Right kidney (tissue), 9 donors: ENCODE measurements at places on chromosomes 12 and 14.
A peak's percentile ranks its signal among the peaks of the same experiment; 100 is the strongest.

GRCh38 chr12:13208533-13209435, 12.3 kb downstream of the EMP1 start:
- no peak for DNase-seq

- no peak for DNase-seq
Measured at GRCh38 chr12:16019136-16019535, 108.0 kb downstream of the DERA start.

DNA sequence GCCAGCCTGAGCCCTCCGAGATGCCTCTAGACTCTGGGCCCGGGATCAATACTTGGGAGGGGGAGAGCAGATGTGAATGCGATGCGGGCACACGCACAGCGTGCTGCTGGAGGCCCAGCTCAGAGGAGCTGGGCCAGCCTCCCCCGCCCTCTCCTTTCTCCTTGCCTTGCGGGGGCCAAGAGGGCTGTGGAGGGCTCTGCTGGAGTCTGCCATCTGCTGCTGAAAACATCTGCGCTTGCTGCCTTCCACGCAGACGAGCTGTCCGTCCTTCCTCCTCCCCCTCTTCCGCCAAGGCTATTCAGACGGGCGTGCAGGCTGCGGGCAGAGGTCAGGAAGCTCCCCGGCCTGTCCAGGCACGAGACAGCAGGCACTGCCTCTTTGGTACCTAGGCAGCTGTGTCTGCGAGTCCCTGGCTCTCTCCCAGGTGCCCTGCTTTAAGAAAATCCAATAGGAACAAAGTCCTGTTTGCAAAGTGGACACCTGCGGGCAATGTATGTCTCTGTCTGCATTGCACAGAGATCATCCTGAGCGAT, 75.2 kb downstream of the SPRING1 start:
- DNase-seq, result peak; percentile 55

DNA sequence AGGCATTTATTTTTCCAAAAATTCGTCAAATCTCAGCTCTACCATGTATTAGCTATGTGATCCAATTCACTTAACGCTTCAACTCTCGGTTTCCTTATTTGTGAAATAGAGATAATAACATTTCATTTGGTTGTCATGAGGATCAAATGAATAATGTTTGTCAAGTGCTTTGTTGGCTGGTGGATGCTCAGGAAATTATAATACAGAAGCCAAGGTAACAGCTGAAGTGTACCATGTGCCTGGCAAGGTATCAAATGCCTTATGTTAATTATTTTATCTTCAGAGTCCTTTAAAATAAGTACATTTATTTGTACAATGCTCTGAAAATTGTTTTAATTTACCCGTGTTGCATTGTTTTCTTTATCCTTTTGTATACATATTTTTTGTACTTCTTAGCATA, 6.1 kb upstream of the PRKCH start:
- no peak for DNase-seq

DNA sequence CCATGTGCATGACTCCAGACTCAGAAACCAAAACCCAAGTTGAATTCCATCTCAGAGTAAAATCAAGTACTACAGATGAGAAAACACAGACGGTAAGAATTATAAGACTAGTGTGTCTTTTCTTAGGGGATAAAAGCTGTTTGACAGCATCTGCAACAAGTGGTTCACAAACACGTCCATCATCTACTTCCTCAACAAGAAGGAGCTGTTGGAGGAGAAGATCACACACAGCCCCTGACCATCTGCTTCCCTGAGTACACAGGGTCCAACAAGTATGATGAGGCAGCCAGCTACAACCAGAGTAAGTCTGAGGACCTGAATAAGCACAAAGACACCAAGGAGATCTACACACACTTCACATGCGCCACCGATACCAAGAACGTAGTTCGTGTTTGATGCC, 110.7 kb upstream of the ATF7IP start:
- no peak for DNase-seq

GRCh38 chr14:65594153-65594881, 181.8 kb downstream of the FUT8 start:
- no peak for DNase-seq
